Erythroblast (primary cell): ENCODE measurements at places on chromosomes 2 and 18.

- DNase-seq, result peak; percentile 74
These were observed 833 bp downstream of the AFG3L2 start for GRCh38 chr18:12376034-12376753.

GRCh38 chr2:65490222-65490621 is 57.8 kb upstream of the SPRED2 start:
- no peak for DNase-seq

- DNase-seq, result no peak
These were observed 236.3 kb upstream of the NRXN1 start for GRCh38 chr2:51268191-51268590.

DNA sequence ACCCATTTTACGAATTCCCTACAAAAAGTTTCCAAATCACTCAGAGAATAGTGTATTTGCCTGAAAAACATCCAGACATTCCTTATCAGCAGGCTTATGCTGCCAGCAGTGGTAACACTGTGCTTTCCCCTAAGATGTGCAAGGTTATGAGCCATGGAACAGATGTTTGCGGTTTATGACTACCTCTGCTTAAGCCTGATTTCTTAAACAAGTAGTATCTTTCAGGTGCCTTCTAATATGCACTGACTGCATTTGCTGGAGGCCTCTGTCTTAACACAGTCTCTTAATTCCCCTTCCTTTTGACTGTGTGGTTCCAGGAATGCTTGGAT is 54.8 kb downstream of the CDC42EP3 start:
- DNase-seq, result no peak

- DNase-seq, result no peak
These were observed 123.2 kb downstream of the SMAD7 start for GRCh38 chr18:48827291-48828193.

- no peak for DNase-seq
These were observed 20.5 kb downstream of the LNPK start for GRCh38 chr2:175981551-175981950.

GRCh38 chr2:47005687-47006086 is 90.1 kb upstream of the MCFD2 start:
- no peak for DNase-seq

DNA sequence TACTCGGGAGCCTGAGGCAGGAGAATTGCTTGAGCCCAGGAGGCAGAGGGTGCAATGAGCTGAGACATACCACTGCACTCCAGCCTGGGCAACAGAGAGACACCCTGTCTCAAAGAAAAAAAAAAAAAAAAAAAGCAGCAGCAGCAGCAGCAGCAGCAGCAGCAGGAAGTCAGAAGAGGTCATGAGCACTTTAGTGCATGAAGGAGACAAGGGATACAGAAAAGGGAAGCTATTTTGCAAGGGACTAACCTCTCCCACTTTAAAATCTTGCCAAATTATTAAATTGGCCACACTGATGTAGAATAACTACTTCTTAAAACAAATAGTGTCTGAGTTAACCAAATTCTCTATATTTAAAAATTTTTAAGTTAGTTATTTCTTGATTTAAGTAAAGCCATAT is 113.4 kb upstream of the PDE1A start:
- no peak for DNase-seq

DNA sequence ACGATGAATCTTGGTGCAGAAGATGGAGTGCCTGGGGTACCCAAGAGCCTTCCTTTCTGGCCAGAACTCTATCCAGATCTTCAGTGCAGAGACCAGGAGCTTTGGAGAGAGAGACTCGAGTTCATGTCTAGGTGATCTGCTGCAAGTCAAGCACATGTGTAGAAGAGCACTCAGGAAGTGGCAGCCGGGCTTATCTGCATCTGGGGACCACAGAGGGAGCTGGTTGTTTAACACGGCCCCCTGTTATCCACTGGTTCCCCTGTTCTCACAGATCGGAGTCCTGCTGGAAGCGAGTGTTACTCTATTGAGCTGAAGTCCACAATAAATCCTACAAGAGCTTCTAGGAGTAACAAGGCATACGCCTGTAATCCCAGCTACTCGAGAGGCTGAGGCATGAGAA is 128.3 kb downstream of the ACOXL start:
- DNase-seq, result no peak
